ENCODE measurements at places on chromosomes 2 and 18.

GRCh38 chr18:58535340-58536201 is 93.3 kb downstream of the ALPK2 start:
- DNase-seq = no peak

DNA sequence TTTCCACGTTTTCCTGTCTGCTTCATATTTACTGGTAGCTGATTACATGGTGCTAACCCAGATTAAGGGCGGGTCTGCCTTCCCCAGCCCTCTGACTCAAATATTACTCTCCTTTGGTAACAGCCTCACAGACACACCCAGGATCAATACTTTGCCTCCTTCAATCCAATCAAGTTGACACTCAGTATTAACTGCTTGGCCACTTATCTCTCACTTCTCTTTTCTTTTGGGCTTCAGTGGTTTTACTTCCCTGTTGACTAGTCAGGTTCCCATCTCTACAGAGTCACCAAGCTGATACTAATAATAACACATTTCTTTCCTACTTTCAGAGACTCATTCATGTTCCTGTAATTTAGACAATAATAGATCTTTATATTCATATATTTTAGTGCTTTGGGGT is 302.2 kb upstream of the MAP2 start:
- no peak for DNase-seq

DNA sequence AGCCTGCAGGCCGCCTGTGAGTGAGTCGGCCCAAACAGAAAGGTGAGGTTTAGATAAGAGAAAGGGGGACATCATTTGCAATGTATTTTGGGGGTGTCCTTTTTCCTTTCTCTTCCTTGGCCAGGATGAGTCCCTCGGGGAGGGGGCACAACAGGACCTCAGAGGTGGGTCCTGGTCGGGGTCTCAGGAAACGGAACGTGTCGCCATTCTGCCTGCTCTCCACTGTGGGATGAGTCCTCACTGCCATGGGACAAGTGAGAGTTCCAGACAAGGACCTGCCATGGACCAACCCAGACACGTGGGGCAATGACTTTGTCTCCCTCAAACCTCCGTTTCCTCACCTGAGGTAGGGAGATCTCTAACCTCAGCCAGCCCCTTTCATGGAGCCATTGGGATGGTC is 67.9 kb upstream of the TAF1B start:
- DNase-seq = no peak

DNA sequence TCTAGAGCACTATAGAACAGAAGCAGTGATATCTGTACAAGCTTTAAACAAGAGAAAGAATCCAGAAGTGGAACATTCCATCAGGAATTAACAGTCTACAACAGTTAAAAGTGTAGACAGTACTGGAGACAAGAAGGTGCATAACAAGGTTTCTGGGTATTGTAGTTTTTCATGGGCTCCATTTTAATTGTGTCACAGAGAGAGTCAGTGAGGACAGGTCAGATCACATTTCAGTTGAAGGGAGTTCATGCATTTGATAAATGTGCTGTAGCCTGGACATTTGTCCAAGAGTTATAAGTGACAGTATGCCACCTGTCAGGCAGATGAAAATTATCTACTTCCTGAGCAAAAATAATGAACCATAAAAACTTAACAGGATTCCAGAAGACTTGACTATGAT is 328.6 kb downstream of the CNTNAP5 start:
- no peak for DNase-seq

DNA sequence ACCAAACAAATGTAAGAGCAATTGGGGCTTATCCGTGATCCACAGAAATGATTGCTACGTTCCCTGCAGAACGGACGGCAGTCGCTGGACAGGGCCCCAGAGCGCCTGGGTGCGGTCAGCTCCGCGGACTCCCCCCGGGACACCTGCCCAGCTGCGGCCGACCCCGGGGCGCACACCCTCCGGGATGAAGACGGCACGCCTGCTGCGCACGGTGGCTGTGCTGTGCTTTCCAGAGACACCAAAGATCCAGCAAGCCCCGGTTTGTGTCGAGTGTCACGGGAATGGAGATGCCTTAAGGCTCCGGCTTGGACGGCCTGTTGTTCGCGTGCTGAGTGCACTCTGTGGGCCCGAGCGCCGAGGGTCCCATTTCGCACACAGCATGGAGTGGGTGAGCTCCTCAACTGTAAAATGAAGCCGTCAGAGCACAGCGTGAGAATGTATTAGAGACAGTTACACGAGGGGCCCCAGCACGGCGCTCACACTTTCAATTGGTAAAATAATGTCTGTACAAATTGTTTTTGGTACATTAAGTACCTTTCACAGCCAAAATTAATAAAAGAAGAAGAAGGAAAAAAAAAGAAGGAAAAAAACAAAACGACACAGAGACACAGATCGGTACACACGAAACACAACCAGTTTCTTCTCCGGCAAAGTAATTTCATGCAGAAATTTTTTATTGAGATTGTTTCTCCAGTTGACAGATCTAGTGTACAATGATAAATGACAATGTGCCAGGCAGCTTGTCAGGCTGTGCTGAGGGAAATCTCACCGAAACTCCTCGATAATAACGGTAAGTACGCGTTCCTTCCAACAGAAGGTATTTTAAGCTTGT is 615.8 kb upstream of the SALL3 start:
- no peak for DNase-seq

DNA sequence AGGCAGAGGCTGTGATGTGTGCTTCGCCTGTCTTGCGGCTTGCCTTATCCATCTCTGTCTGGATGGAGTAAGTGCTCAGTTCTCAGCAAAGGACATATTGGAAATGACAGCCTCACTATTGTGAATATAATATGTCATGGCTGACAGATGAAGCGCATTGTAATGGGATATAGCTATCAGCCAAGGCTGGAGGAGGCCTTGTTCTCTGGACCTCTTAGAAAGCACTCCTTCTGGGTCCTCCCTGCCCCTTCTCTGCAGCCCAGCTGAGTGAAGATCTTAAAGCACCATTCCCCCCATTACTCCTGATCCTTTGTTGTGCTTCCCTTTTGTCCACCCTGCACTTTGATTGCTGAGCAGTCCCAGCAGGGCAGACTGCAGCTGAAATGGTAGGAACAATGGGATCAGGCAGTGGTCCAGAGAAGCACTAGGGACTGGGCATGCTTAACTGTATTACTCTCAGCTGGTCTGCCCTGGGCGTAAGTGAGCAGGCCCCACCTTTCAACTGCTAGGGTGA is 265.3 kb downstream of the SETBP1 start:
- DNase-seq = no peak

DNA sequence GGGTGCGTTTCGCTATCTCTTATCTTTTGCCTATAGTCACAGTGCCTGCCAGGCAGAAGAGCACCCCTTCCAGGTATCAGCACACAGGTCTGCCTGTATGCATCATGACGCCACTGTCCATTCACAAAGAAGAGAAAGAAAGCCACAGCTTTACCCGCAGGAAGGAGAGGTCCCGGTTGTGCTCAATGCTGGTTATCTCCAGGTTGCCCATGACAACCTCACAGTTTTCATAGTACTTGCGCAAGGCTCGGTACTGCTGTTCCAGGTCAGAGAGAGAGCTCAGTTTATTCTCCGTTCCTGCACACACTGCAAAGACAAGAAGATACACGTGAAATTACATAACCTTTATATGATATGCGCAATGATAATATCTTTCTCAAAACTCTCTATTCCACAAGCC is 414.0 kb downstream of the ERBB4 start:
- DNase-seq = no peak

- DNase-seq = no peak
Measured at GRCh38 chr2:200373231-200373630, 66.7 kb downstream of the SPATS2L start.

DNA sequence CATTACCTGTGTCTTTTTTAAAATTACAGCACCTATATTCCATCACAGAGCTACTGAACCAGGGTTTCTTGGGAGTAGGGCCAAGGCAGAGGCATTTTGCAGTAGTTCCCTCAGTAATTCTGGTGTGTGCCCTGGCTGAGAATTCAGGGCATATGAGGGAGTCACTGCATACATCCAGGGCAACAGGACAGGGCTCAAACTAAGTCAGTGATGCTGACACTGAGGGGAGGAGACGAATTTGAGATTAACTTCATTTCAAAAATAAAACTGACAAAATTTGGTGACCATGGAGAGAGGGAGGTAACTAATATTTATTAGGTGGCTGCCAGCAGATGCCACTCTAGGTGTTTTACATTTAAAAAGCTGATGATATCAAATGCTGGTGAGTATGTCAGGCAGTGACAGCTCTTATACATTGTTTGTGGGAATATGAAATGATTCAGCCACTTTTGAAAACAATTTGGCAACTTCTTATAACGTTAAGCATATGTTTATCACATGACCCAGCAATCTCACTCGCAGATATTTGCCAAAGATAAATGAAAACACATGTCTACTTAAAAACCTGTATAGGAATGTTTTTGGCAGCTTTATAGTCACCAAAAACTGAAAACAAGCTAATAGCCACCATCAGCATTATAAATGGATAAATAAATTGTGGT is 20.3 kb downstream of the STRADB start:
- no peak for DNase-seq

- no peak for DNase-seq
Measured at GRCh38 chr18:41150316-41150715, 804.7 kb upstream of the PIK3C3 start.

DNA sequence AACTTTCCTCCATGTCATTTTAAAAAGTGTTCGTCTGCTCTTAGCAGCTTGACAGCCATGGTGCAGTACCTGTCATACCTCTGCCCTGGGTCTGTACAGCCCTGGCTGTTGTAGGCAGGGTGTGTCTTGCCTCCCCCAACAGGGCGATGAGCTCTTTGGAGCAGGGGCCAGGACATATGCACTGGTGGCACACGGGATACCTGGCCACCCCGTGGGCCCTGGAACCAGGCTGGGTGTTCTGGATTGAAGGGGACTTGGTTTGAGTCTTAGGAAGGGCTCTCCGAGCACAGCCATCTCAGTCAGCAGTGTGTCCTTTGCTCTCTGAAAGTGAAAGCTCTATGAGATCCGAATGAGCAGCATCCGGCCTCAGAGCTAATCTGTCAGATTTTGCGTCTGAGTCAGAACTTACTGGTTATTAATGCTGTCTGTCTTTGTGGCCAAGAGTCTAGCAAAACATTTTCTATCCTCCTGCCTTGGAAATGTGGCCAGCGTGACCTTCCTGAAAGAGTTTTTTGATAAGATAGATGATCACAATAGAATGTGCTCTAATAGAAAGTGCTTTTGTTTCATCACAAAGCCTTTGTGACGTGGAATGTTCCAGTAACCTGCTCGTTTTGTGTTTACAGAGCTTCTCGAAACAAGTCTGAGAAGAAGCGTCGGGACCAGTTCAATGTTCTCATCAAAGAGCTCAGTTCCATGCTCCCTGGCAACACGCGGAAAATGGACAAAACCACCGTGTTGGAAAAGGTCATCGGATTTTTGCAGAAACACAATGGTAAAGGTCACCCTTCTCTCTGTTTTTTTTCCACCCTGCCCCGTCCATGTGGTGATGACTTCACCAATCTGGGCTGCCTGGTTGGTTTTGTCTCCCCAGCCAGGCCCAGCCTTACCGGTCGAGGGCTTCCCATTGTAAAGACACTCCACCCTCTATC is 77.3 kb upstream of the RPL31 start:
- no peak for DNase-seq

- no peak for DNase-seq
Measured at GRCh38 chr2:104826016-104826415, 27.9 kb upstream of the POU3F3 start.

GRCh38 chr2:211157211-211157610 is 600.8 kb downstream of the CPS1 start:
- DNase-seq = no peak

- DNase-seq = no peak
Measured at GRCh38 chr2:108877506-108877905, 90.9 kb downstream of the CCDC138 start.

- no peak for DNase-seq
Measured at GRCh38 chr2:96306370-96306769, 1.0 kb upstream of the SNRNP200 start.

GRCh38 chr2:176106581-176107539 is at the start of gene HOXD11:
HOXD11 (plus strand) TSS chr2:176107280; CDS start chr2:176107356, 76 bp downstream.
- no peak for DNase-seq

DNA sequence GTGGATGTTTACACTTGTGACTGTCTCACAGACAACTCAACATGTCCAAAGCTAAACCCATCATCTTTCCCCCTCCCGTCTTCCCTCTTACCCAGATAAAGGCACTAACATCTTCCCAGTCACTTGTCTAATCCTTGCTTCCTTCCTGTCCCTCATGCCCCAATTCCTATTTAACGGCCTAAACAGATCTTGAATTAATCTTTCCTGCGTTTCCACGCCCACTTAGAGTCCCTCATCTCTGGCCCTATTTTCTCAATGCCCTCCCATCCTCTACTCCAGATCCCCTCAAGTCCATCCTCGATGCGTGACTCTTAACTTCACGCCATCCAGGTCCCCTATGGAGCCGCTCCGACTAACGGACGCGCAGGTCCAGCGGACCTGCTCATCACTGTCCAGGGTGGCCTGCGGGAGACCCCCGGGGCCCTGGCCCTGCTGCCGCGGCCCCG is 682 bp upstream of the SCLY start:
- DNase-seq = no peak

DNA sequence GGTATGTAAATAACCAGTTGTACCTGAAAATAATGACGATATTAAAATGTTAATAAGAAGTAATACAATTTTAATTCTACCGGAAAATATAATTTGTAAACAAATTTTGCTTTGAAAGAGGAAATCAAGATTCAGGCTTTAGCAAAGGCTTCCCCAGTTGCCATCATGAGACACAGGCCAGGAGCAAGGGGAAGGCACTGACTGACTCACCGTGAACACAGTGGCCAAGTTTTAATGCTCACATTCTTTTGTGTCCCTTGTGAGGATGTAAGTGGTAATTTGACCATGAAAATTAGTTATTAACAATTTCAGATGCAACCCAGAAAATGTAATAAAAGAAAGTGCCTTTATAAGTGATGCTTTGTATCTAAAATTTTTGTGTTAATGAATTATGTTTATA is 164.1 kb downstream of the GREB1L start:
- DNase-seq = no peak

GRCh38 chr2:105294046-105294445 is 35.5 kb downstream of the TGFBRAP1 start:
- DNase-seq = no peak

DNA sequence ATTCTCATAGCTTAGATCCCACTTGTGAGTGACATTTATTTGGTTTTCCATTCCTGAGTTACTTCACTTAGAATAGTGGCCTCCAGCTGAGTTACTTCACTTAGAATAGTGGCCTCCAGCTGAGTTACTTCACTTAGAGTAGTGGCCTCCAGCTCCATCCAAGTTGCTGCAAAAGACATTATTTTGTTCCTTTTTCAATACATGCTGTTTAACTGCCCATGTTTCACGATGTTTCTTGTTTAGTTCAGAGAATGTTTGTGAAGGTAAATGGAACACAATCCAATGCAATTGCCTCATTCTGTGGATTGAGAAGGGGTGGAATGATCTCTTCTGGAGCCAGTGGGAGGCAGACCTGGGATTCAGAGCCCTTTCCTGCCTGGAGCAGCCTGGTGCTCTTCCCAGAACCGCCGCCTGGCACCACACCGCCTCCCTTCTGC is 273.5 kb upstream of the ATP5MC3 start:
- DNase-seq = no peak

GRCh38 chr18:74790451-74790850 is 192.8 kb downstream of the ZNF407 start:
- no peak for DNase-seq

Data from stimulated activated CD8-positive, alpha-beta memory T cell treated with anti-CD3 and anti-CD28 coated beads, Interleukin-2, amount 100 ng/mL, for 1 hour (primary cell).